ENCODE measurements at places on chromosomes 5 and 9. TPM values are rescaled to one million over a fixed set of nuclear protein-coding genes. Genes with fewer than 3 reads are reported as not detected.

The LVRN gene
- total RNA-seq: 0.64 TPM

The DAPK1 gene
- 3.9 TPM for total RNA-seq

The PCDHB15 gene
- total RNA-seq: under 0.01 TPM

The PCDHB11 gene
- not detected for total RNA-seq

The DIRAS2 gene
- 1.3 TPM for total RNA-seq
